Smooth muscle cell of trachea (primary cell): ENCODE measurements at places on chromosomes 7 and 10. TPM values are rescaled to one million over a fixed set of nuclear protein-coding genes. Genes with fewer than 3 reads are reported as not detected.

The NUTM2B gene
- total RNA-seq: 0.15 and 1.2 TPM in 2 replicates

The CADPS2 gene
- total RNA-seq: 25.3 and 29.1 TPM in 2 replicates

The CLRN3 gene
- not detected in 2 replicates for total RNA-seq

The IL6 gene
- 2.2 and 15.1 TPM in 2 replicates for total RNA-seq

The WDR86 gene
- total RNA-seq: 3.8 TPM in 1 of 2 replicates, not detected in the other

The SFTPA1 gene
- not detected in 2 replicates for total RNA-seq

The CALML5 gene
- not detected in 2 replicates for total RNA-seq

The PRKG1 gene
- 46.3 and 50.4 TPM in 2 replicates for total RNA-seq
